IMR-90 (cell line): ENCODE measurements at places on chromosomes 7 and 10. TPM values are rescaled to one million over a fixed set of nuclear protein-coding genes. Genes with fewer than 3 reads are reported as not detected.

MET gene
- 14.5 and 15.0 TPM in 2 replicates for polyA plus RNA-seq

PAPOLB gene
- not detected in 2 replicates for polyA plus RNA-seq

DNAJC12 gene
- polyA plus RNA-seq, result 2.0 and 2.9 TPM in 2 replicates

GRCh38 chr7:99731638-99732374 is 3.2 kb downstream of the CYP3A7 start:
- no peak for DNase-seq

- no peak for DNase-seq
Measured at GRCh38 chr7:17255926-17256325, 42.5 kb upstream of the AHR start.

DNA sequence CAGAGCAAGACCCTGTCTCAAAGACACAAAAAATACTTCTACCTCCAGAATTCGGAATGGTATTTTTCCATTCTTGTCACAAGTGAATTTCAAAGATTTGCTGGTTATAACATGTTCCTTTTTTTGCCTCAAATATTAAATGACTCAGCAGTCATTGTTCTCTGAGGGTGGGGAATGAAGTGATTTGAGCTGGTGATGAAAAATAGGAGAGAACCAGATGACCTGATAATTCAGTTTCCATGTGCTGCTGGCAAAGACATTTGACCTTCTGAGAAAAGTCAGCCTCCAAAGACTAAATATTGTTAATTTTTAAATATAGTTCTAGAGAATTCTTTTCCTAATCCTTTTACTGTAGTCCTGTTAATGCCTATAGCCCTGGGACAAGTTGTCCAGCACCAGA is 78.9 kb downstream of the CACNB2 start:
- no peak for DNase-seq

DNA sequence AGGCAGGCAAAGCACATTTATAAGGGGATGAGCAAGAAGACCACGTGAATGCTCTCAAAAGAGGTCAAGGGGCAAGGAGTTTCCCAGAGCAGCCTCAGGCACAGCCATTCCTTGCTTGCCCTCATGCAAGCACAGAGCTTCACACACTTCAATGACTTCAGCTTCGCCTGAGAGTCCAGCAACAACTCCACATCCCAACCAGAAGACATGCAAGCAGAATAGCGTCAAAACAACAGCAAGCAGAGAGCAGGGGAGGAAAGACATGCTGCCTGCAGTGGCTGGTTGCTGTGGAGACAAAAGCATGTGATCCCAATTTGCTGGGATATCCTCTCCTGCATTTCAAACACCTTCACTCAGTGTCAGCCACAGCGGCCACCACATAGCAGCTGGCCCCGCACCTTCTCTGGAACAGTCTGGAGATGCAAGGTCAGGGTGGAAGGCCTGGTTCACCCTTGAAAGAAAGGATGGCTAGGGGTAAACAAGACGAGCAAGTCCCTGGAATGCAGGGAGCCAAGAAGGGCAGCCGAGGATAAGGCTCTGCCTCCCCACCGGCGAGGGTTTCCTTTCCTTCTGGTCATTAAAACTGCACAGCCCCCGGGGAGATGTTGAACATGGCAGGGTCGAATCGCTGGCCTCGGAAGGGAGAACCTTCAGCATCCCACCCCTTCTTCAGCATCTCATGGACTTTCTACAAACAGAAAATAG is 60.2 kb upstream of the CAMK2B start:
- DNase-seq, result no peak
